ENCODE measurements at places on chromosomes 3 and 15. TPM values are rescaled to one million over a fixed set of nuclear protein-coding genes. Genes with fewer than 3 reads are reported as not detected.

The GOLGA6A gene
- under 0.01 TPM for total RNA-seq

The PLD1 gene
- total RNA-seq = 4.1 TPM

The CAND2 gene
- total RNA-seq = 11.4 TPM

The ZNF620 gene
- total RNA-seq = 13.9 TPM

The NUP210 gene
- 6.5 TPM for total RNA-seq

The SQOR gene
- 2.9 TPM for total RNA-seq

The RHCG gene
- total RNA-seq = 4.1 TPM

The GABRA5 gene
- 54.2 TPM for total RNA-seq

The SOX14 gene
- total RNA-seq = not detected

The AADACL2 gene
- not detected for total RNA-seq

The LRRC49 gene
- 145 TPM for total RNA-seq

The CCNDBP1 gene
- total RNA-seq = 22.4 TPM

The SNURF gene
- total RNA-seq = 34.2 TPM

All from frontal cortex (tissue), 4 donors.